ENCODE measurements at places on chromosomes 2 and 18.

DNA sequence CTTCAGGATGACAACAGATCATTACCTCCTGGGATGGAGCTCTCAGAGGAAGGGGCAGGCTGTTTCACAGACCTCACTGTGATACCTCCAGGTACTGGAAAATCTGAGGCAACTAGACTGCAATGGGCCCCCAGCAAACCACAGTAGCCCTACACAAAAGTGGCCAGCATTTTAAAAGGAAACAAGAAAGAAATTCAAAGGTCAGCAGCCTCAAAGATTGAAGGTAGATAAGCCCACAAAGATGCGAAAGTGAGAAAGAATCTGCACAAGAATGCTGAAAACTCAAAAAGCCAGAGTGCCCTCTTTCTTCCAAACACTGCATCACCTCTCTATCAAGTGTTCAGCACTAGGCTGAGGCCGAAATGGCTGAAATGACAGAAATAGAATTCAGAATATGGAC lies 499.5 kb upstream of the CHAC2 start:
- DNase-seq, result no peak

- no peak for DNase-seq
Observed at GRCh38 chr2:200404615-200405014, 98.1 kb downstream of the SPATS2L start.

GRCh38 chr2:30385327-30385726 lies 61.7 kb upstream of the LCLAT1 start:
- DNase-seq, result no peak

- no peak for DNase-seq
Observed at GRCh38 chr2:240986787-240987411, 11.5 kb upstream of the SNED1 start.

DNA sequence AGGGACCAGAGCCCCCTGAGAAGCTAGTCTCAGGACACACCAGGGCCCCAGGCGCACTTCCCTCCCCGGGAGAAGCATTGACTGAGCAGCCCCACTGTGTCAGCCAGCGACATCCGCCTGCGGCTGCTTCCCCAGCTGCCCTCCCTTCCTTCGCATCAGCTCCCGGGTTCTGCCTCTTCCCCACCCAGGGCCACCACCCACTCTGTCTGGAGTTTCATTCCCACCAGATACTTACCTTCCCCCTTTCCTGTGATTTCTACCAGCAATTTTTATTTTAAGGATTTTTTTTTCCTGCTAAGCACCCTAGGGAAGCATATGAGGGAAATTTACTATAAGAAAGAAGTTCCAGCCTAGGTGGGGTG lies 99.2 kb downstream of the SMAD7 start:
- no peak for DNase-seq

GRCh38 chr2:191166111-191166755 lies 15.4 kb upstream of the STAT4 start:
- DNase-seq, result no peak

- no peak for DNase-seq
Observed at GRCh38 chr2:214019229-214019972, 391.5 kb upstream of the VWC2L start.

- no peak for DNase-seq
Observed at GRCh38 chr2:37843556-37843955, 81.5 kb upstream of the RMDN2 start.

Measured in GM19239 (cell line).